ENCODE measurements at places on chromosomes 2 and 18. TPM values are rescaled to one million over a fixed set of nuclear protein-coding genes. Genes with fewer than 3 reads are reported as not detected.

DNA sequence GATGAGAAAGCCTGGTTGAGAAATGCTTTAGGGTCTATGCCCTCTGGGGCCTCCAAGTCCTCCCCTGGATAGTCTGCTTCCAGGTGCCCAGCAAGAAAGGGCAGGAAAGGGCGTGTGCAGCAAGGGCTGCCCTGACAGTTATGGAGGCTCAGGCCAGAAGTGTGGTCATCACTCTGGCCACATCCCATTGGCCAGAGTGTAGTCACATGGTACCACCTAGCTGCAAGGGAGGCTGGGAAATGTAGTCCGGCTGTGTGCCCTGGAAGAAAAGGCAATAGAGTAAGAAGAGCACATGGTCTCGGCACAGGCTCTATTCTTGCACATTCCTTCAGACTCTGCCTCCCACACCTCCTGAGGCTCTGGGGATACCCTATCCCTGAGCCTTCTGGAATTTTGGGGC, 35.7 kb downstream of the ODC1 start:
- H3K4me1 ChIP-seq: peaks cover 20% of the 10 kb centered on the region
- no peak for DNase-seq
- H3K27me3 ChIP-seq: no peaks in the 10 kb centered on the region
- peaks cover 17% of the 10 kb centered on the region for H3K36me3 ChIP-seq
- H3K27ac ChIP-seq: no peak overlapping the region

The ZNF24 gene
- total RNA-seq: 89.1 TPM

DNA sequence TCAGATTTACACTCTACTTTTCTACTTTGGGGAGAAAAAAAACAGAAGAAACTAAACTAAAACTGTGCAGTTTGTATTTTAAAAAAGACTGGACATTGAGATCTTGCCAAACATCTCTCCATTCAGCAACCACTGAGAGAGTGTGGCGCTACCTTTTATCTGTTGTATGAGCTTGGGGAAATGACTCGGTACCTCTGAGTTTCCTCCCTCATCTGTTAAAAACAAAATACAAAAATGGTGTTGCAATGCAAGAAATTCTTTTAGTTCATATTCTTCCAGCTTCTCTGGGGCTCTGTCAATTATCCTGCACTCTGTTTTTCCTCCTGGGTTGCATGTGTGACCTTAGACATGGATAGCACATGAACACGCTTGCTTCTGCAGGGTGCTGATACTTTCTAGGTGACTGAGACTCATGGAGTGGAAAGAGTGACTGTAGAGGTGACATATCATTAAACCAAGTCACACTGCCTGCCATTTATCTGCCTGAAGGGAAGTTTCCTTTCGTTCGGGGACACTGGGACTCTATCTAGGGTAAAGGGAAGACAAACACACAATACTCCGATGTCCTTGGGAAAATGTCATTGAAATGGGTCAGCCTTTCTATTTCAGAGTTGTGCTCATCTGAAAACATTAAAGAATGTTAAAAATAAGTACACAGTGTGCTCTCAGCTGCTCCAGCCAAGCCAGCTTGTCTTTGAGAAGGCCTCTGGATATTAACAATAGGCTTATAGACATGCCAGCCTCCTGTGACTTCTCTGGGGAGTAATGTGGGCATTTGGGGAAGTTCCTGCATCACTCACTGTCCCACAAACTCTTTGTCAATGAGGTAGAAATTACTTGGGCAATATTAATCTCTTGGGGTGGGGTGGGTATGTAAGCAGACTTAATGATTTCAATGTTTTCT, 91.4 kb downstream of the TRIB2 start:
- H3K27ac ChIP-seq: no peak overlapping the region
- H3K4me3 ChIP-seq: no peak overlapping the region
- no peaks in the 10 kb centered on the region for H3K36me3 ChIP-seq
- no peak for DNase-seq
- no peaks in the 10 kb centered on the region for H3K27me3 ChIP-seq
- H3K4me1 ChIP-seq: no peaks in the 10 kb centered on the region

- no peaks in the 10 kb centered on the region for H3K27me3 ChIP-seq
- no peaks in the 10 kb centered on the region for H3K36me3 ChIP-seq
- no peak overlapping the region for H3K4me3 ChIP-seq
- H3K4me1 ChIP-seq: no peaks in the 10 kb centered on the region
- DNase-seq: no peak
- H3K27ac ChIP-seq: no peak overlapping the region
Measured at GRCh38 chr2:119196301-119197125, 27.1 kb upstream of the STEAP3 start.

DNA sequence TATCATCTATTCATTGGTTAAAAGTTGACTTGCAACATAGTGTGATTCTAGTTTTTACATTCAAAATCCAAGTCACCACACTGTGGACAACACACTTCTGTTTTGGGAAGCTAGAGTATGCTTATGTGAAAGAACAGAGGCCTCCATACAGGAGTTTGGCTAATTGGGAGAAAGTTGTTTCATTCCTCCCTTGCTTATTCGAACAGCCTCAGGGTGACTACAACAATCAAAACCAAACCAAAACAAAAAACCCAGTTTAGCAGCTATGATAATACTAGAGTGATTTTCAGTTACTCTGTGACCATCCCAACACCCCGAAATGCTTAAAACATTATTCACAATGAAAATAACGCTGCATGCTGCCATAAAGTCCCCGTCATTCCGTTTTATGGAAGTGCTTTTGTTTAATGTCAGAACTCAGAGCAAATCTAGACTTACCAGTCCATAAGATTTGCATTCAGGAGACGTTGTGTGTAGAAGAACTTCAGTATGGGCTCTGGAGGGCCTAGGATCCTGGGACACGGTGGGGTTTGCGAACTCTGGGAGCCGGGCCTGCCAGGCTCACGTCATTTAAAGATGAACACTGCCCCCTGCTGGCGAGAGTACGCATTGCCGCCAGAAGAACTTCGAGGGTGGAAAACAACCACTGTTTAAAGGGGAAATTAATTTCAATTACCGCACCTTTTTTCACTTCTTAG, 111.4 kb downstream of the FTCDNL1 start:
- peaks cover 8% of the 10 kb centered on the region for H3K27me3 ChIP-seq
- no peak overlapping the region for H3K27ac ChIP-seq
- DNase-seq: peak; percentile 24
- no peaks in the 10 kb centered on the region for H3K36me3 ChIP-seq

The CDH7 gene
- not detected for total RNA-seq

The ID2 gene
- total RNA-seq: 56.4 TPM

GRCh38 chr2:27021253-27022049, 11.3 kb upstream of the TMEM214 start:
- H3K36me3 ChIP-seq: peaks cover 6% of the 10 kb centered on the region
- no peak overlapping the region for H3K4me3 ChIP-seq
- no peaks in the 10 kb centered on the region for H3K27me3 ChIP-seq
- no peak overlapping the region for H3K27ac ChIP-seq
- DNase-seq: no peak

The FBXO48 gene
- total RNA-seq: 6.4 TPM

GRCh38 chr2:3236300-3237045, 141.1 kb downstream of the EIPR1 start:
- peaks cover 26% of the 10 kb centered on the region for H3K4me1 ChIP-seq
- no peaks in the 10 kb centered on the region for H3K36me3 ChIP-seq
- no peak overlapping the region for H3K4me3 ChIP-seq
- no peak overlapping the region for H3K27ac ChIP-seq

DNA sequence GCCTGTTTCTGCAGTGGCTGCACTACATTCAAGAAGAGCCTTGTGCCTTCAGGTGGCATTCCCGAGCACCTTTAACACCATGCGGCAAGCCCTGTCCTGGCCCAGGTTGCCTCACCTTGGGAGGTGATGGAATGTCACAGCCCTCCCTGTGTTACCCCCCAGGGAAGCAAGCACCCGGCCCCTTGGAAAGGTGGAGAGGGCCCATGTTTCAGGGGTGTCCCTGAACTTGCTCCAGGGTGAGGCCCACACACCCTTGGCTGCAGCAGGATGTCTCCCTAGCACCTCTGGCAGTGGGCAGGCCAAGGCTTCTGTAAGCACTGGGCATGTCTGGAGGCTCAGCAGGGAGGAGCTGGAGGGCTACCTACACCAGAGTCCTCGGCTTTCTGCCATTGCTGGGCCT, 29.3 kb upstream of the ACAA2 start:
- H3K4me3 ChIP-seq: no peak overlapping the region
- no peak for DNase-seq
- no peaks in the 10 kb centered on the region for H3K4me1 ChIP-seq
- H3K36me3 ChIP-seq: no peaks in the 10 kb centered on the region
- no peak overlapping the region for H3K27ac ChIP-seq
- no peaks in the 10 kb centered on the region for H3K27me3 ChIP-seq

GRCh38 chr2:196439760-196440159, 199.8 kb upstream of the CCDC150 start:
- no peaks in the 10 kb centered on the region for H3K36me3 ChIP-seq
- no peak for DNase-seq

- no peaks in the 10 kb centered on the region for H3K4me1 ChIP-seq
- no peak overlapping the region for H3K27ac ChIP-seq
- H3K4me3 ChIP-seq: no peak overlapping the region
- no peak for DNase-seq
- no peaks in the 10 kb centered on the region for H3K27me3 ChIP-seq
Measured at GRCh38 chr18:34742891-34743341, 32.8 kb downstream of the DTNA start.

The ARMC9 gene
- total RNA-seq: 1.1 TPM

All from CD4-positive, alpha-beta memory T cell (primary cell).